ENCODE measurements at places on chromosomes 2 and 18.

GRCh38 chr2:219615036-219615435, 12.4 kb upstream of the SLC4A3 start:
- no peak for DNase-seq

DNA sequence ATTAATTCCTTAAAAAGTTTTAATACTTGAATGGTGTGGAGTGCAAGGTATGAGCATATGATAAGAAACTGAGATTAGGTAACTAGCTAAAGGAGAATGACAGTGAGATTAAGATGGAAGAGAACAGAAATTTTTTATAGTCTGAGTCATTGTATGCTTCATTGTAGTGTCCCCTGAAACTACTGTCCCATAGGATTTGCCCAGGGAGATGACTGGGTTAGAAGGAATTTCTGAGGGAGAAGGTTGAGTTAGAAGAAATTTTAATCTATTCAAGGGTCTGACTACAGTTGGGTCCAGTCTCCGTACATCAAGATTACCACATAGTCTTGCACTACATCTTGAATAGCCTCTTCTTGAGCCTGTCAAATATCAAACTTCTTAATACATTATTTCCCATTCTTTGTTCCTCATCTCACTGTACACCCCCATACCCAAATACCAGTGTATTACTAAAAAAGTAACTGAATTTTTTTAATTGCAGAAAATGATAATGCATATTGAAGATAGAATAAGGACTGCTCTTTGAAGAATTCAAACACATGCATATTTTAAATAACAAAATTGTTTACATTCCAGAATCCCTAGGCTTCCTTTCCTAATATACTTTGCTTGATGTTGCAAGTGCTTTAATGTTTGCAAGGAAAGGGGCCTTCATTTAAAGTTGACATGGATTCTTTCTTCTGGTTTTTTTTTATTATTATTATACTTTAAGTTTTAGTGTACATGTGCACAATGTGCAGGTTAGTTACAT, 314.3 kb upstream of the COL3A1 start:
- DNase-seq: peak; percentile 90

GRCh38 chr2:176261136-176261535, 8.1 kb upstream of the MTX2 start:
- no peak for DNase-seq

GRCh38 chr2:241308267-241308666, 7.2 kb downstream of the HDLBP start:
- peak; percentile 29 for DNase-seq

- DNase-seq: peak; percentile 65
Observed at GRCh38 chr2:174971868-174972781, 33.1 kb downstream of the CHN1 start.

DNA sequence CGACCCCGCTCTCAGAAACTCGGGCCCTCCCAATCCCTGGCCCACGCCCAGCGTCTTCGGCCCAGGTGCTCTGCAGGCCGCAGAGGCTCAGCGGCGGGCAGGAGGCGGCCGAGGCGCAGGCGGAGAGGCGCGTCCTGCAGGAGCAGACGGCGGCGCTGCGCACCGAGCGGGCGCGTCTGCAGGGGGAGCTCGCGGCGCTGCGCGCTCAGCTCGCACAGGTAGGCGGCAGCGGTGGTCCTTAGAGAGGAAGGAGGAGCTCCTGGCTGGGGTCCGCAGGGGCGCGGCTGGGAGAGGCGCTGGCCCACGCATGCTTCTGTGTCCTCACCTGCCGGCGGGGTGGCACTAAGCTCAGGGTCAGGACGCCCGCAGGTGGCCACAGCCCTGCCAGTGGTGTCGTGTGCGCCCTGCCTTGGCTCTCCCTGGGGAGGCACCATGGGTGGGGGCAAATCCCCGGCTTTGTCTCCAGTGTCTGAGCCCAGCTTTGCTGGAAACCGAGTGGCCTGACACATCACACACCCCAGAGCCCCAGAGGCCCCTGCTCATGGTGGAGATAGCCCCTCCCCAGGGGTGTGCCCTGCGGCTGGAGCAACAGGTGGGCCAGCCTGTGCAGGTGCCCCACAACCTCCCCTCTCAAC, 14.9 kb upstream of the SNED1 start:
- DNase-seq: peak; percentile 57

GRCh38 chr2:28586867-28587266, 91.0 kb downstream of the PLB1 start:
- no peak for DNase-seq

DNA sequence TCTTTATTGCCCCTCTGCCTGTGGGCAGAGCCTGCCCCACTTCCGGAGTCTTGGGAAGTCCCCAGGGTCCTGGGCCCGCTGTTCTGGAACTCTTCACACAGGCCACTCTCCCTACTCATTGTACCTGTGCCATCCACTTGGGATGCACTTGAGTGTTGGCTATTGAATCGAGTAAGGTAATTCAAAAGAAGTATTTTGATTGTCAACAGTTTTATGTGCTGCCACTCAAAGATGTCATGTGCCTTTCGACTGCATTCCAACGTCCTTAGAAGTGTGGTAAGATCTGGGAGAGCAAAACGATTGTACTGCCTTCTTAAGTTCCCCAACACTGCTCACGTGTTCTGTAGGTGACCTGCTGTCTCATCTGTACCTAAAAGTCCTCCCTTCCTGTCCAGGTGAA, 77.0 kb upstream of the SMIM21 start:
- no peak for DNase-seq

DNA sequence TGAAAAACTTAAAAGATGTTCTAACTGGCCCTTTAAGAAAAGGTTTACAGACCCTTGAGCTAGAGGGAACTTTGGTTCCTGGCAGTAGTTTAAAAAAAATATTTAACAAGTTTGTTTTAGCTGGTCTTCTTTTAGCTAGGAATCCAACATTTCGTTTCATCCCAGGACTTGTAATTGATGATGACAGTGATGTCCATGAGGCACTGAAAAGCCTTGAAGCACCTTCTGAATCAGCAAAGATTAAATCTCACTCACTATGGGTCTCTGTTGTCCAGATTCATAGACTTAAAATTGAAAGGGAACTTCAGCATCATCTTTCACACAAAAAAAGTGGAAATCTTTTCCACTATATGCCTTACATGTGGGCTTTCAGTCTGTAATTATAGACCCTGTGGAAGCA, 102.9 kb upstream of the ETAA1 start:
- no peak for DNase-seq

- DNase-seq: no peak
Observed at GRCh38 chr2:3294493-3294892, 83.1 kb downstream of the EIPR1 start.

DNA sequence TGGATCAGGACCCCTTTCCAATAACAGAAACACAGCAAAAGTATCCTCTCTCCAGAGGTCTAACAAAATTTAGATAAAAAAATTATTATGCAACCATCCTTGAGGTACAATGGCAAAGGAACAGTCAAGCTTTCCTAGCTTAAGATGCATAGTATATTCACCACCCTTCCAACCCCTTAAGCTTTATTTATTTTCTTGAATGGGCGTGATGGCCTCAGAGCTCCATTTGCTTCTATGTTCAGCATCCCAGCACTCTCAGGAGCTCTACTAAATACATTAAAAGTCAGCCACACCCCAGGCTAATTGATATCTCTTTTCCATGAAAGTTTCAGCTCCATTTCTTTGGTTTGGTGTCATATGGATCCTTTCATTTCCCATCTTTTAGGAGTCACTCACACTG, 1335.2 kb upstream of the ZEB2 start:
- no peak for DNase-seq

- DNase-seq: peak; percentile 76
Observed at GRCh38 chr2:162072181-162072702, 1.8 kb downstream of the DPP4 start.

GRCh38 chr2:44628297-44628696, 266.6 kb downstream of the CAMKMT start:
- no peak for DNase-seq

GRCh38 chr2:6812857-6813530, 52.7 kb downstream of the CMPK2 start:
- DNase-seq: no peak

DNA sequence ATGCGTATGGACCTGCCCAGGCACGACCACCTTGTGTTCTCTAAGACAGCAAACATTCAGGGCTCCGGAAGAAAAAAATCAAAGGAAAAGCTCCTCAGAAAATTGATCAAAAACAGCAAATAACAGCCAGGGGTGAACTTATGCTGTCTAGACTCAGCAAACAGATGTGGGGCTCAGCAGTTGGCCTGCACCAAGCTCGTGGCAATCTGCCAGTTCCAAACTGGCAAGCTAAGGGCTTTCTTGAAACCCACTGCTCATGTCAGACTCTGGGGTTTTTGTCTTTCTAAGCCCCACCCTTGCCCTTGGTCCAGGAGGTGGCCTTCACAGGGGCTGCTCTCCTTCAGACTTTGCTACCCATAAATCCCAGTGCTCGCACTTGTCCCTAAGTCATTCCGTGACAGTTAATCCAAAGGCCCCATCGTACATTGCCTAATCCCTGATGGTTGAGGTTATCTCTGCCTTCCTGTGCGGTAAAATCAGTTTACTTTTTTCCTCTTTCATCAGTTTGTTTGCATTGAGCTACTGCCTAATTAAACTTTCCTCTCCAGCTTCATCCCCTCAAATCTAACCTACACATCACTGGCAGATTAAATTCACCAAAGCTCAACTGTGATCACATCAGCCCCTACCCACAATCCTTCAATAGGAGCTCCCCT, 408.0 kb downstream of the LRATD1 start:
- DNase-seq: no peak

DNA sequence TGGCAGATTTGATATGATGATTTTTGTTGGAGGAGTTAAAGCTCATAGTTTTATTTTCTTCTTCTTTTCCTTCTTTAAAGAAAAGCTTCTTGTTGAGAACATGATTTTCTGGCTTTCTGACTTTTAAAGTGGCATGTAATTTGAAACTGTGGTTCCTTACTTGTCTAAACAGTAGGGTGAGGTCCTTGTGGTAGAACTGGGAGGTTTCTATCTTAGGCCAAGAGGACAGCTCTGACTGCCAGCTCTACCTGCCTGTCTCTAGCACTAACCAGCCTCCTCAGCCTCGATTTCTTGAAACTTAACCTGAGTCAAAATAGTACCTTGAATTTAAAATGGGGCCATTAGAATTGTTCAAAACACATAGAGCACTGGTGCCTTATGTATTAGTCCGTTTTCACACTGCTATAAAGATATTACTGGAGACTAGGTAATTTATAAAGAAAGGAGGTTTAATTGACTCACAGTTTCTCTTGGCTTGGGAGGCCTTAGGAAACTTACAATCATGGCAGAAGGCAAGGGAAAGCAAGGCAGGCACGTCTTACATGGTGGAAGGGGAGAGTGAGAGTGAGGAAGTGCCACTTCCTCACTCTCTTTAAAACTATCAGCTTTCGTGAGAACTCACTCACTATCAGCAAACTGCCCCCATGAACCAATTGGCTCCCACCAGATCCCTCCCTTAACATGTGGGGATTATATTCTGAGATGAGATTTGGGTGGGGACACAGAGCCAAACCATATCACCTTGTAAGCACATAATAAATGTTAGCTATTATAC, 119.0 kb downstream of the CERS6 start:
- DNase-seq: no peak

- no peak for DNase-seq
Observed at GRCh38 chr2:1641523-1641922, 102.8 kb downstream of the PXDN start.

GRCh38 chr2:169324581-169325260, 37.6 kb downstream of the LRP2 start:
- DNase-seq: peak; percentile 1

DNA sequence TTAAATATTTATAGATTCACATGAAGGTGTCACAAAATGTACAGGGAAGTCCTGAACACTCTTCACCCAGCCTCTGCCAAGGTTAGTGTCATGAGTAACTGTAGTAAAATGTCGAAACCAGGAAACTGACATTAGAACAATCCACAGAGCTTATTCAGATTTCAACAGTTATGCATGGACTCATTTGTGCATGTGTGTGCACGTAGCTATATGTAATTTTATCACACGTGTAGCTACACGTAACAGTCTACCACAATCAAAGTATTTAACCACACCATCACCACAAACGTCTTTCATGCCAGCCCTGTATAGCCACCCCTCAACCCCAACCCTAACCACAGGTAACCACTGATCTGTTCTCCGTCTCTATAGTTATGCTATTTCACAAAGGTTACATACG, 211.7 kb upstream of the REV1 start:
- no peak for DNase-seq

DNA sequence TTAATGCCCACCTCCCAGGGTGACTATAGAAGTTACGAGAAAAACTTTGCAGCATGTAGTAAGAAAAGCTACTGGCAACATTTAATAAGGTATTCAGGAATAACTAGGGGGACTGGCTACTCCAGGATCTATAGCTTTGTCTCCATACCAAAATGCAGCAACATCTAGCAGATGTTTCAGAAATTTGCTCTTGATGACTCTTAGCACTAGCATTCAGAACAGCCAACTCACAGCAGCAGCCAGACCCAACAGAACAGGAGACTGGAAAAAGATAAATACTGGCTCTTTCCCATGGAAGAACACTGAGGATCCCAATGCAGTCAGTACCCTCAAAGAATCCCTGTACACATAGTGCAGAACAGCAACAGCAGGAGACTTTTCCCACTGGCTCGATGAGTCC, 105.0 kb downstream of the PRKRA start:
- DNase-seq: no peak

DNA sequence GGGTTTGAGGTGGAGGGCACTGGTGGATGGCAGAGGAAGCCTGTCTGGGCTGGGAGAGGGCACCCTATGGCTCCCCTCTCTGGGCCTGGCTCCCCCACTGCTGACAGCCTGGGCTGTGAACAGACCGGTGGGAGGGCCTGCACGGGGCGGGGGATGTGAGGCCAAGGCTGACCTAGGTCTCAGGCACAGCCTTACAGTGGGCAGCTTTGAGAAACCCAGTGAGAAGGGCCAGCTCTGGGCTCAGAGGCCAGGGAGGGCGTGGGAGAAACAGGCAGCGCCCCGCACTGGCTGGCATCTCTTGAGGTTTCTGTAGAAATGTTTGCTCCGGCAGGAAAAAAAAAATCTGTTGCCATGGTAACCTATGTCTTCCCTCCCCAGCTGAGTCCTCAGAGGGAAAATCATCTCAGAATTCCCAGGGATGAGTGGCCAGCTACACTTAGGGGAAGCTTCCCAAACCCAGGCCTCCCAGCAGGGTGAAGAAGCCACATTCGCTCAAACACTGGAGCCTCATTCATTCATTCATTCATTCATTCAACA, 71.7 kb upstream of the TAF1B start:
- peak; percentile 90 for DNase-seq

DNA sequence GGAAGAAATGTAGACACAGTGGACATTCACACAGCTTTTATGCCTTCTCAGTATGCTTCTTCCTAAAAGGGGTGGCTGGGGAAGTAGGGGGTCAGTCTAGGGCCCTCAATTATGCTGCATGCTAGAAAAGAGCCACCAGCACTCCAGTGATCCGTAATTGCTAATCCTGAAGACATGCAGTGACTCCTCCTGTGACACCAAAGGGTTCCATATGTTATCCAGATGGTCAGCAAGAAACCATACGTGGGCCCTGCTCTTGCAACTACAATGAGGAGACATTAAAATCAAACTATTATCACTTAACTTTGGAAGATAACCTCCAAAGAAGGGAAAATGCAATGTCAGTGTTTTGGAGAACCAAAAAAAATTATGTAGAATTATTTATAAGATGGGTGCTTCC, 143.4 kb upstream of the LYPD1 start:
- DNase-seq: no peak

All from cardiac fibroblast (primary cell).